Natural killer cell treated with Interleukin-12 subunit alpha and Interleukin-12 subunit beta and Interleukin-15 and Interleukin-18, amount 100 ng/mL, for 72 hours (primary cell): ENCODE measurements at places on chromosomes 3 and 15. TPM values are rescaled to one million over a fixed set of nuclear protein-coding genes. Genes with fewer than 3 reads are reported as not detected.
A peak's percentile ranks its signal among the peaks of the same experiment; 100 is the strongest.

DNA sequence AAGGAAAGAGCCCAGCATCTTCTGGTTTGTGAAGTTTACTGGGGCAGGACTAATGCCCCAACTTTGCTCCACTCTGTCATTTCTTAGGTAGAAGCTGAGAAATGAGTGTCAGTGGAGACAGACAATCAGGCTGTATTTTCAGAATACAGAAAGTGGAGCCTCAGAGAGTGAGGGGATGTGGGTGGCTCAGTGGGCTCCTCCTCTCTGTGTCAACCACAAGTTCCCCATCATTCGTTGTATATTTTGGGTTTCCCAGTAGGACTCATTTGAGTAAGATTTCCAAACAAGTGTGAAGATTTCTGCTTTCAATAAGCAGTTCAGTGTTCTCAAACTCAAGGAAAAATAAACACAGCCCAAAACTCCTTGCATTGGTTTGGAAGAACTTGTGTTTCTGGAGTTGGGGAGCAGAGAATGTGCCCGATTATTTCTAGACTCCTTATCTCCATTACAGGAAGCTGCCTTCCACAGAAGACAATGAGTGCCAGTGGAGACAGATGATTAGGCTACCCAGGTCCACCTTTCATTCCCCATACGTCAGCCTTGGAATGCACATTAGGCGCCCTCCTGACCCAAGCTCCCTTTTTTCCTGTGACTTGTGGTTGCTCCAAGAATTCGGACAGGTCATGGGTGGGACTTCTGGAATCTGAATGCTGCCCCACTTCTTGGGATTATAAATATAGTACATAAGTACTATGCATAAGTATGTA lies 792.1 kb upstream of the LMCD1 start:
- H3K27me3 ChIP-seq, result no peaks in the 10 kb centered on the region
- DNase-seq, result no peak
- H3K36me3 ChIP-seq, result no peaks in the 10 kb centered on the region
- no peaks in the 10 kb centered on the region for H3K4me1 ChIP-seq

The ROPN1 gene
- not detected for total RNA-seq

- no peaks in the 10 kb centered on the region for H3K36me3 ChIP-seq
- H3K4me1 ChIP-seq, result no peaks in the 10 kb centered on the region
- no peak overlapping the region for H3K27ac ChIP-seq
- no peak for DNase-seq
- H3K27me3 ChIP-seq, result no peaks in the 10 kb centered on the region
Measured at GRCh38 chr3:30551266-30551665, 55.1 kb upstream of the TGFBR2 start.

GRCh38 chr3:171164067-171164465 lies 137.5 kb upstream of the SLC2A2 start:
- H3K27ac ChIP-seq, result no peak overlapping the region
- no peak for DNase-seq
- peaks cover 31% of the 10 kb centered on the region for H3K36me3 ChIP-seq
- no peak overlapping the region for H3K4me3 ChIP-seq
- H3K27me3 ChIP-seq, result no peaks in the 10 kb centered on the region
- peaks cover 23% of the 10 kb centered on the region for H3K4me1 ChIP-seq

GRCh38 chr15:72112116-72112515 lies 5.8 kb downstream of the MYO9A start:
- no peak overlapping the region for H3K4me3 ChIP-seq
- H3K27me3 ChIP-seq, result no peaks in the 10 kb centered on the region
- H3K4me1 ChIP-seq, result peaks cover 17% of the 10 kb centered on the region

The YEATS2 gene
- total RNA-seq, result 51.1 TPM

The SEC22C gene
- 47.1 TPM for total RNA-seq

GRCh38 chr3:9888540-9888939 lies 1.9 kb upstream of the JAGN1 start:
- no peak for DNase-seq
- H3K4me1 ChIP-seq, result peaks cover 17% of the 10 kb centered on the region
- no peak overlapping the region for H3K4me3 ChIP-seq
- H3K27ac ChIP-seq, result no peak overlapping the region

The ARHGEF26 gene
- total RNA-seq, result 0.17 TPM

GRCh38 chr15:91306144-91306543 lies 206.1 kb downstream of the SV2B start:
- H3K27me3 ChIP-seq, result peaks cover 71% of the 10 kb centered on the region
- DNase-seq, result no peak
- H3K27ac ChIP-seq, result no peak overlapping the region
- H3K4me1 ChIP-seq, result peaks cover 18% of the 10 kb centered on the region
- no peak overlapping the region for H3K4me3 ChIP-seq

DNA sequence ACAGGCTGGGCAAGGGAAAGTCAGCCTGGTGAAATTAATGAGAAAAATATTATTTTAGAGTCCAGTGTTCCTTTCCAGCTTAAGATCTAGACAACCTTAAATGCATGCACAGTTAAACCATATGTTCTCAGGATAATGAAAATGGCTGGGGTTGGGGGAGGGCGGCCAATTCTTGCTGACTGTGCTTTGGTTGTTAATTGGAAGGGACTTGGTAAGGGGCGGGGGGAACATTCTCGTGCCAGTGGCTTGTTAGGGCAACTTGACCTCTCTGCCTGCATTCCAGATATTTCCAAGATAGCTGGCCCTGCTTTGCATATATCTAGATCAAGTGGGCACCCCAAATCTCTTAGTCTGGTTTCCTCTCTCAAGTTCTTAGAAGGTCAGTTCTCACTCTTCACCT lies 112.5 kb downstream of the TOP2B start:
- peaks cover 6% of the 10 kb centered on the region for H3K27me3 ChIP-seq
- no peaks in the 10 kb centered on the region for H3K4me1 ChIP-seq
- DNase-seq, result no peak
- no peak overlapping the region for H3K4me3 ChIP-seq
- no peaks in the 10 kb centered on the region for H3K36me3 ChIP-seq

DNA sequence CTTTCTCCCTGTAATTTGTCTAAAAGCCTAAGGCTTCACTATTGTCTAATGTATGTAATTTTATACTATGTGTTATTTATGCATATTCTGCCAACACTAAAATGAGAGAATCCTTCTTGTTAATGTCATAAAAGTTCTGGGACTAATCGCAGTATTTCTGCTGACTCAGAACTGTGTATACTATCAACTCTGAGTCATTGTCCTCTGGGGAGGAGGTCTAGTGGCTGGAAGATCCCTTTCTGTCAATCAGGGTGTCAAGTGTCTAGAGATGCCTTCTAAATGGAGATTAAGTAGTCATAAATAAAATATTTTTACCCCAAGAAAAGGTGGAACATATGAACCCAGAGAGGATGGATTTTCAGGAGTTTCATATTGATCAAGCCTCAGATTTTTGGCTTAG lies 473.4 kb downstream of the AGBL1 start:
- no peaks in the 10 kb centered on the region for H3K36me3 ChIP-seq
- H3K4me1 ChIP-seq, result no peaks in the 10 kb centered on the region
- DNase-seq, result no peak
- H3K27me3 ChIP-seq, result peaks cover 5% of the 10 kb centered on the region
- H3K27ac ChIP-seq, result no peak overlapping the region

GRCh38 chr15:62287066-62287857 lies 122.2 kb upstream of the C2CD4B start:
- H3K27ac ChIP-seq, result no peak overlapping the region
- no peaks in the 10 kb centered on the region for H3K36me3 ChIP-seq
- H3K4me1 ChIP-seq, result no peaks in the 10 kb centered on the region
- DNase-seq, result no peak
- peaks cover 60% of the 10 kb centered on the region for H3K27me3 ChIP-seq

DNA sequence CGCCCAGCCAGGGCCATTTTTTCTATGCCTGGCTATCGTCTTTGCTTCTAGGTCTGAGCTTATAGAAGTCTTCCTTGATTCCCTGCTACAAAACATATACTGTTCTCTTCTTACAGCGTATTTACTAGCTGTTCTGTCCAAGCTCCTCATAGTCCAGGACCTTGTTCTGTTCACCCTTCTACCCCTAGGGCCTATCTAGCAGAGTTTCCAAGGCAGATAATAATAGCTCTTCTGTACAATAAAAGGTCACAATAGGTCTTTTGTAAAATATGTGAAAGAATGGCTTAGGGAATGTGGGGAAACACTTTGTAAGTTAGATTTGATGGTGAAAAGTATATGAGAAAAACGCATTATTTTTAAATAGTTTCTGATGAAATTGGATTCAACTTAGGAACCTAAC lies 158.2 kb downstream of the P3H2 start:
- H3K4me3 ChIP-seq, result no peak overlapping the region
- no peaks in the 10 kb centered on the region for H3K4me1 ChIP-seq
- H3K27me3 ChIP-seq, result peaks cover 13% of the 10 kb centered on the region
- no peak overlapping the region for H3K27ac ChIP-seq
- no peak for DNase-seq
- no peaks in the 10 kb centered on the region for H3K36me3 ChIP-seq

- no peaks in the 10 kb centered on the region for H3K36me3 ChIP-seq
- no peak overlapping the region for H3K4me3 ChIP-seq
- no peak overlapping the region for H3K27ac ChIP-seq
- DNase-seq, result no peak
- H3K27me3 ChIP-seq, result no peaks in the 10 kb centered on the region
Measured at GRCh38 chr3:90016555-90016954, 909.1 kb downstream of the EPHA3 start.

The DUOXA2 gene
- 1.6 TPM for total RNA-seq

DNA sequence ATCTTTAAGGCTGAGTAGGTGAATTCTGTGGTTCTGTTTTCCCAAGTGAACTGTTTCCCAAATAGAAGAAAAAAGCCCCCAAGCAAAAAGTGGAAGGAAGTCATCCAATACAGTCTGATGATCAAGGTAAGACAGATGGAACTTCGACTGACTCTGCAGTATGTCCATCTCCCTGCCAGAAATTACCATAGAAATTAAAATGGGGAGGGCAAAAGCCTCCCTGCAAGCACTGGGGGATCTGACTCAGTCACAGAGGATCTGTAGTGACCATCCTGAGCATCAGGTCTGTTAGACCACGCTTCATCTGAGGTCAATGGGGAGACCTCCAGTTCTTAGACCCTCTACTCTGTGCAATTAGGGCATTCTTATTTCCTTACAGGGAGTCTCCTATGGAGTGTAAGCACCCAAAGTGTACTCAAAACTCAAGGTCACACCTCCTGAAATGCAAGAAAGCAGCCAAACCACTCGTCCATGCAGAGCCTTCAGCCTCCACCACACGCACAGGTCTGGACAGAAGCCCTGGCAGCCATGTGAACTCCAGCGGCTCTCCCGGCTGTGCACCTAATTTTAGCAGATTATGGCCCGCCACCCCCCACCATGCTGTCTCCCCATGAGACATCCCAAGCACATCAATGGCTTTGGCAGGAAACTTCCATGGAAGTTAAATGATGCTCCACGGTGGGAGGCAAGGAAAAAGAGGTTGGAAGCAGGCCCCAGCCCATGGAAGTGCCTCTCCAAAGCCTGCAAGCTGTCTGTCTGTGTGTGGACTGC lies 348.7 kb downstream of the NTRK3 start:
- H3K27me3 ChIP-seq, result no peaks in the 10 kb centered on the region
- H3K36me3 ChIP-seq, result no peaks in the 10 kb centered on the region
- no peak overlapping the region for H3K27ac ChIP-seq
- DNase-seq, result no peak

GRCh38 chr3:127671523-127672428 lies 976 bp upstream of the ABTB1 start:
- no peaks in the 10 kb centered on the region for H3K27me3 ChIP-seq
- H3K36me3 ChIP-seq, result no peaks in the 10 kb centered on the region
- peak overlapping the region; percentile 93 for H3K27ac ChIP-seq
- DNase-seq, result no peak
- peak overlapping the region; percentile 92 for H3K4me3 ChIP-seq
- H3K4me1 ChIP-seq, result peaks cover 28% of the 10 kb centered on the region

DNA sequence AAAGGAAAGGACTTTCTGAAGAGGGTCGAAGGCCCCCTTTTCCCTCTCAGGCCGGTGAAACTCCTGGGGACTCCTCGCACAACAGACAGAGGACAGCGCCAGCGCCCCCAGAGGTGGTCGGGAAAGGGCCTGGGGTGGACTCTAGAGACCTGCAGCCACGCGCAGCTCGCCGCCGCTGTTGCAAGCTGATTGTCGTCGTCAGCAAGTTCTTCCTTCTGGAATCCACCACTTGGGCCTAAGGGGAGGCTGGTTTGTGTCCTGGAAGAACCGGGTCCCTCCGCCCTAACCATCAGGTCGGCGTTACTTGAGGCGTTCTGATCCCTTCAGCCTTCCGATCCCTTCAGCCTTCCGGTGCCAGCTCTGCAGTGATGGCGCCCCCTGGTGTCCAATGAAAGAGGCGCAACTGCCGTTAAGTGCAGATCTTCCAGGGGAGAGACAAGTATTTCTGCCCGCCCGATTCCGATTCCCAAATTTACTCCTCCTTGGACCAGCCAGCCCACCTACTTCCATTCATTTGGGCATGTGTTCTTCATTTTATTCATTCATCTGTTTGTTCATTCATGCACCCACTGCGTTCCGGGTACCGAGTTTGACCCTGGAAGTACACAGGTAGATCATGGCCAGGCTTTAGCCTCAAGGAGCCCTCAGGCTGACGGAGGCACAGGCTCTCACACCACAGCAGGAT lies 77.2 kb upstream of the SLC6A11 start:
- H3K4me1 ChIP-seq, result peaks cover 7% of the 10 kb centered on the region
- H3K4me3 ChIP-seq, result peak overlapping the region; percentile 48
- peak; percentile 79 for DNase-seq
- H3K36me3 ChIP-seq, result no peaks in the 10 kb centered on the region

DNA sequence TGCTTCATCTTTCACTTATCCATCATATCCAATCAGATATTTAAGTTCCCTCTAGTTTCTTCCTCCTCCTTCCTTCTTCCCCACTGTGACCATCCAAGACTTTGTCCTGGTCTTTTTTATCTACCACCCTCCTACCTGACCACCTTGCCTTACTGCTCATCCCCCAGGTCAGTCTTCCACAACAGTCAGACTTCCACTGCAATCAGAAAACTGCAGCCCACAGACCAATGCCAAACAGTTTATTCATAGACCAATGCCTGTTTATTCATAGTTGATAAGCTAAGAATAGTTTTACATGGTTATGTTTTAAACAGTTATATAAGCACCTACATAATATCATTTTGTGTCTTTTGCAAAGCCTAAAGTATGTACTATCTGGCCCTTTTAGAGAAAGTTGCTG lies 65.5 kb downstream of the TRIM69 start:
- H3K27me3 ChIP-seq, result peaks cover 15% of the 10 kb centered on the region
- no peaks in the 10 kb centered on the region for H3K36me3 ChIP-seq
- H3K4me1 ChIP-seq, result no peaks in the 10 kb centered on the region
- H3K4me3 ChIP-seq, result no peak overlapping the region

GRCh38 chr3:57065588-57065987 lies 5.1 kb downstream of the SPATA12 start:
- DNase-seq, result no peak
- no peak overlapping the region for H3K4me3 ChIP-seq
- no peaks in the 10 kb centered on the region for H3K27me3 ChIP-seq

The ZKSCAN7 gene
- 4.9 TPM for total RNA-seq

GRCh38 chr3:150449169-150449721 lies 41.1 kb downstream of the TSC22D2 start:
- DNase-seq, result no peak
- no peaks in the 10 kb centered on the region for H3K27me3 ChIP-seq
- no peaks in the 10 kb centered on the region for H3K36me3 ChIP-seq
- H3K4me3 ChIP-seq, result no peak overlapping the region
- H3K4me1 ChIP-seq, result peaks cover 15% of the 10 kb centered on the region

GRCh38 chr3:153910387-153910786 lies 210.8 kb upstream of the ARHGEF26 start:
- H3K4me3 ChIP-seq, result no peak overlapping the region
- DNase-seq, result no peak
- no peaks in the 10 kb centered on the region for H3K4me1 ChIP-seq
